ENCODE measurements at places on chromosomes 3 and 15. TPM values are rescaled to one million over a fixed set of nuclear protein-coding genes. Genes with fewer than 3 reads are reported as not detected.

Gene KCNAB1
- total RNA-seq = not detected

Gene DNAJA4
- total RNA-seq = 30.7 TPM

Gene GATM
- 3.3 TPM for total RNA-seq

Gene CP
- not detected for total RNA-seq

Gene RAB7A
- 204 TPM for total RNA-seq

Gene VEPH1
- not detected for total RNA-seq

Gene COMMD2
- 40.6 TPM for total RNA-seq

Gene PLD1
- total RNA-seq = 0.65 TPM

Gene ANKRD63
- not detected for total RNA-seq

Gene PLSCR4
- not detected for total RNA-seq

Gene MITF
- total RNA-seq = 0.46 TPM

Gene GOLGA6D
- total RNA-seq = not detected

Gene TRIP4
- total RNA-seq = 29.7 TPM

Gene PLCB2
- 91.8 TPM for total RNA-seq

GRCh38 chr15:72368899-72369298 is 6.9 kb downstream of the HEXA start:
- DNase-seq = no peak

DNA sequence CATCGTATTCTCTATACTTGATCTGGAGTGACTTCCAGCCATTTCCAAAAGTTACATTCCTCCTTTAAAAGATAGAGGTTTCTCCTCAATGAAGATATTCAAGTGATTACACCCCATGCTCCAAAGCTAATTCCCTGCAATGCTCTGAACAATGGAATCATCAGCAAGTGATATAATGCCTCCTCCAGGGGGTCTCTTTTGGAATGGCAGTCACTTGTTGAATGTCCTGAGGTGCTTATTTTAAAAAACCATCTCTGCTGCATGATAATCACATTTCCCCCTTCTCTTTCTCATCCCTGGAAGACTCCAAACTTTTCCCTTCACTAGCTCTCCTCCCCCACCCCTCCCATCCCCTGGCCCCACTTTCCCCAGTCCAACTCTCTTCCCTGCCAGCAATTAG is 2.6 kb downstream of the LHFPL4 start:
- no peak for DNase-seq

DNA sequence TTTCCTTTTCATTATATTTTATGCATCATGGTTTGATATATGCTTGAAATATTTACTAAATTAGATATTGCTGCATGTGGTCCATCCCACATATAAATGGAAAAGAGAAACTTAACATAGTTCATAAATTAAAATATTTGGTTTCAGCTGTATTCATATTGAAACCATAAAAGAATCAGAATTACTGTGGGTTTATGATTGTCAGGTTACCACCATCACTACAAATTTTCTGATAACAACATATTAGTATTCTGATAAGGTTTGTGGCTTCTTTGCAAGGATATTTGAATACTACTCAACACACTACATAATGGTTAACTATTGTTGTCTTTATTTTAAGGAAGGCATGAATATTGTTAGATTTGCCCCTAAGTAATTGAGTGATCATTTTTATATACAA is 235.5 kb downstream of the UBE2E2 start:
- DNase-seq = no peak

GRCh38 chr3:99484871-99485270 is 153.5 kb upstream of the COL8A1 start:
- DNase-seq = no peak

- DNase-seq = no peak
These were observed 921.3 kb downstream of the TUSC7 start for GRCh38 chr3:117630885-117631284.

DNA sequence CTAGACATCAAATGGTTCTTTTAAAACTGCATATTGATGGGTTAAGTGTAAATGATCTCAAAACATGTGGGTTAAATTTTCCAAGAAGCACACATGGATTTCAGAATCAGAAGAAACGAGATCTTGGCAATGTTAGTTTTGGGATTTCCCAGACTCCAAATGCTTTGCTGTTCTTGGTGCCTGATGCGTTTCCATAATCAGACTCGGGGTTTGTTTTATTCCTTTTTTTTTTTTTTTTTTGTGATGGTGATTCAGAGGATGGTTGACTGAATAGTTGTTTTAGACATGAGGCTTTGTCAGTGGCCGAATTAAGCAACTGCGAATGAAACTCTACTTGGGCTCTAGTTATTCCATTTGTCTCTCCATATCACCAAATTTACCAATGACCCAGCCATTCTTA is 52.2 kb upstream of the FAM98B start:
- DNase-seq = no peak

- DNase-seq = no peak
These were observed 154.4 kb downstream of the TUSC7 start for GRCh38 chr3:116863822-116864589.

- no peak for DNase-seq
These were observed 35.1 kb upstream of the SPTBN5 start for GRCh38 chr15:41928637-41929620.

DNA sequence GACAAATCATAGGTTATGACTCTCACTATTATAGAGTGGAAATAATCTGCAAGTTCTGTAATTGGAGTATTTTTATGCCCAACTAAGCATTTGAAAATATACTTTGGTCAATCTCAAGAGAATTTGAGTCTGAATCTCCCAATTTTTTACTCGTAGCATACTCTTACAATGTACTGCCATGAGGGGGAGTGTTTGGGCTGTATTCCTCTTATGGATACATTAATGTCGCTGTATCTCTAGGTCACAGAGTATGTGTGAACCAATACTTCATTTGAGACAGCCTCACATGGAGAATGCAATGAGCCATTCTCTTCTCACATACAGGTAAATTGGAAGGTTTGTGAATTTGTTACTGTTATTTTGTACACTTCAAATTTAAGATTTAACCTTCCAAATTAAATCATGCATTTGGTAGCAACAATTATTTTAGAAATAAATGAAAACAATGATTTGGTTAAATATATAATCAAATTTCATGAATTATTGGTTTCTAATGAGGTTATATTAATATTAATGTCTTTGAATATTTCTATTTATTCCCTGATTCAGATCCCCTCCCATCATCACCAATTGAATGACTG is 5.5 kb upstream of the CD200 start:
- peak; percentile 54 for DNase-seq

DNA sequence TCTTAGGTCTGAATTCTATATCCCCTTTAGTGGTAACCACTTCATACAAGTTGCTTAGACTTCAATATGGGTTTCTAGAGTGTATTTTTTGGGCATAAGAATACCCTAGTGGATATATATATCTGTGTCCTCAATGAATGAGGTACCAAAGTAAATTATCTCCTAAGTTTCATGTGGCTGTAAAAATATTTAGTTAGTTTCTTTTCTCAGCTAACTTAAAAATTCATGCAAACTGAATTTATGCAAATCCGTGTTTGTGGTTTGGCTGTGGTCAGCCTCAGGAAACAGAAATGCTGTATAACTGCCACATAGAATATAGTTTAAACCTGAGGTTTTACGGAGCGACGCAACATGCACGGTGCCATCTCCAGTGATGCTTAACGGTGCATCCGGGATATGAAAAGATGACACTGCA is 80.3 kb downstream of the PEX5L start:
- peak; percentile 8 for DNase-seq

DNA sequence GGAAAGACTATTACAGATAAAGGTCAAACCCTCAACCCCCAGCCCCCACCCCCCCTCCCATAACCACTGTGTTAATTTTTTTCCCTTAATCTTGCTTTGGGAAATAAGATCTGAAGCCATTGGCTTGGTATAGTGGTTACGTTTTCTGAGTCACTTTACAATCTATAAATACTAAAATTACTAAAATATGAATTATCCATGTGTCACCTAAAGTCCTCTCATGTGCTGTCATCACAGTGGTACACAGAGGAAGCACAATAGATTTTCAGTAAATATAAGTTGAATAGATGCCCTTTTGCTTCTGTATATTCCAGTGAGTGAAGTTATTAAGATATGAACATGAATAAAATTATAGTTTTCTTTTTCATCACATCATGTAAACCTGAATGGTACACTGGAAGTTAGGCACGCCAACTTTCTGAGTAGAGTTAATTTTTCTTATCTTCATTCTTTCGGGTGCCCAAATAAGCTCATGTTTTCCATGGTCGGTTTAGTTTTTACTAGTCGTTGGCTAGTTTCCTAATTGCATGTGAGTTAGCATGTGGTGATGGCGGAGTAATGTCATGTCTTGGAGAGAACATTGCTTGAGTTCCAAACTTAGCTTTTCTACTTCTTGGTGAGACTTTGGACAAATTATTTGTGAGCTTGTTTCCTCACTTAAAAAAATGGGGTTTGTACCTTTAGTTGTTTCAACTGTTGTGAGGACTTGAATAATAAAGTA is 11.5 kb downstream of the PPP4R2 start:
- DNase-seq = no peak

DNA sequence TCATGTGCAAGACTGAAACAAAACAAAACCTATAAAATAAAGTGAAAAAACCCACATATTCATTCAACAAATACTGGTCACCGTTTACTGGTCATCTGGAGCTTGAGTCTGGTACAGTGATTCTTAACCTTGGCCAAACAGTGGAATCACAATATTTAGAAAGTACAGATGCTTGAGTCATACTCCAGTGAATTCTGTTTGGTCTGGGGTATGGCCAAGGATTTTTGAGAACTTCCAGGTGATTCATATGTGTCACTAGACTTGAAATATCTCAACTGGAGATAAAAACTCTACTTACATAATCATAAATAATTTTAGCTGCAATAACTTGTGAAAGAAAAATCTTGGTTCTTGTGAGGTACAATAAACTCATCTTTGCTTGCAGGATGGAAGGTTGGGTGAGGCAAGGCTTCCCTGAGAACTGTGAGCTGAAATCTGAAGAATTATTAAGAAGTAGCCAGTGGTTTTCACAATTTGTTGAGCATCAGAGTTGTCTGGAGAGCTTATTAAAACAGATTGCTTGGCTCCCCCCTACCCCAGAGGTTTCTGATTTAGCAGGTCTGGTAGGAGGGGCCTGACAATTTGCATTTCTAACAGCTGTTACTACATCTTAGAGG is 9.6 kb downstream of the NEK11 start:
- no peak for DNase-seq

DNA sequence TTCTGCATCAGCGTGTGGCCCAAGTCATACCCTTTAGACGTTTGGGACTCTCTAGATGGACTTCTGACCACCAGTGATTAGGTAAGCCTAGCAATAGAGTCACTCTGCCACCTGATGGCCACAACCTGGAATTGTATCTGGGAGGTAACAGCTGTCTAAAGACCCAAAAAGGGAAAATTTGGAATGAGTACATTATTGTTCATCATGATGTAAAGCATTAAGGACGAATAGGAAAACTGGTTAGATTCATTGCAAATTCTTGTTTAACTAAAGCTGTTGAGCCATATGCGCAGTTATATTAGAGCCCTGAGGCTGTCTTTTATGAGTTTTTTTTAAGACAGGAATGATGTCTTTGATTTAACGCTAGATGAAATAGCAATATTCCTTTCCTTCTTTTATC is 63.6 kb downstream of the FAM81A start:
- peak; percentile 29 for DNase-seq

- DNase-seq = no peak
These were observed 3.3 kb downstream of the WNT7A start for GRCh38 chr3:13876451-13877100.

GRCh38 chr15:74589826-74590225 is 25.8 kb upstream of the CLK3 start:
- DNase-seq = no peak

GRCh38 chr3:128698211-128699047 is 27.6 kb upstream of the RAB7A start:
- DNase-seq = peak; percentile 21

DNA sequence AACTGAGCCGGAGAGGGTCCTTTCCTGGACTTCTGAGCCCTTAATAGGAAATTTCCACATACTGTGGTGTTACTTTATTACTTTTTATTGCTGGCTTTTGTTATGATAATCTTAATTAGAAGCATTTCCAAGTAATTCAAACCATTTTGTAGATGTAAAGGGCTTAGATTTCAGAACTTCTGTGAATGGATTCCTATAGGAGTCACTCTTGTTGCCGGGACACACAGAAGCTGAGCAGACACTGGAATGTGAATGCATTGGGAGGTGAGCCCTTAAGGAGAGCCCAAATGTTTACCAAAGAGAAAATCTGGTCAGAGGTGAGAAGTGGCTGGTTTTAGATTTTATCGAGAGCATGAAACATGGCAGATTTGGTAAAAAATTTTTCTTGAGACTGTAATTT is 87.4 kb downstream of the FNDC3B start:
- DNase-seq = no peak

DNA sequence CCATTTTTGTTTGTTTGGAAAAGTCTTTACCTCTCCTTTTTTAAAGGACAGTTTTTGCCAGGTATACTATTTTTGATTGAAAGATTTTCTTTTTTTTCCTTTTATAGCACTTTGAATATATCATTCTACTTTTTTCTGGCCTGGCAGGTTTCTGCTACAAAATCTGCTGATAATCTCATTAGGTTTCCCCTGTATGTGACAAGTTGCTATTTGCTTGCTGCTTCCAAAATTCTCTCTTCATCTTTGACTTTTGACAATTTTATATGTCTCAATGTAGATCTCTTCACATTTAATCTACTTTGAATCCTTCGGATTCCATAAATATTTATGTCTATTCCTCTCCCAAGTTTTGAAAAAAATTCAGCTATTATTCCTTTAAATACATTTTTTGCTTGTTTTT is 838.5 kb downstream of the IGSF11 start:
- no peak for DNase-seq

DNA sequence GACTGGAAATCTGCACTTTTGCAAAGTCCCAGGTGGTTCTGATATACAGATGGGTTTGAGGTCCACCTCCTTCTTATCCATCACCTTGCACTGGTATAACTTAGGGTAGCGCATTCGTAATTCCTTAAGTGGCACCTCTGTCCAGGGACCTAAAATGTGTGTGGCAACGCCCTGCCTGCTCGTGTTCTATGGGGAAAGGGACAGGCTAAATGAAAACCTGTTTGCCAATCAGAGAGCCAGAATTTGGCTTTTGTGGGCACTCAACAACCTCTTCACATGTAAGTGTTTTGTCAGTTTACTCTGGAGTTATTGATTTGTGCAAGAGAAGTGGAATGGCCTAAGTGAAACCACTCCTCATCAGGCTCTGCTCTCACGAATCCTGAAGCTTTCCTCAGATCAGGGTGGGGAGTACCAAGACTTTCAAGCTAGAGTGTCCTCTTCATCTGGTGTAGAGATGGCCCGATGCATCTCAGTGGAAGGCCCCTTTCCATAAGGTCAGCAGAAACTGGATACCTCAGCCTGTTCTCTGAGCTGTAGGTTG is 138.3 kb downstream of the ALDH1A2 start:
- DNase-seq = no peak
